ENCODE measurements at places on chromosomes 5 and 9.

DNA sequence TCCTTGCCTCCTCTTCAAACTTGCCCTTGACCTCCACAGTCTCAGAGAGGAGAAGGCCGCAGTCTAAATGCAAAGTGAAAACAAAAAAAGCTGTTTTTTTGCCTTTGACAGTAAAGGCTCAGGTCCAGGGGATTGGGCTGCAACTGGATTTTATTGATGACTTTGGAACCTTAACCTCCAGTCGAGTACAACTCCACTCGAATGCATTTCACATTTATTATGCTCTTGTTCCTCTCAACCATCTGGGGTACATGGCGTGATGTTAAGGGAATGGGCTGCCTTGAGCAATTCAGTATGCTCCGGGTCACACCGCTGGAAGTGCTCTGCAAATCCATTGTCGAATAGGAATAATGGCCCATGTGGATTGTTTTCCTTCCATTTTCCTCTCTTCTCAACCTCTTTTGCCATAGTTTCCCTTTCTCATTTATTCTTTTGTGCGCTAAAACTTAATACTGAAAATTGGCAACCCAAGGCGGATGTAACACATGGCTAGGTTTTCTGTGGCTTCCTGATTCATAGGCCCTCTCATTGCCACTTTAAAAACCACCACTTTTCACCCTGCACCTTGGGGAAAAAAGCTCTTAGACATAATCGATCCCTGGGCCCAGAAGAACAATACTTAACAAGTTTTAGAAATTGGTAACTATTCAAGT, 34.3 kb downstream of the ITK start:
- DNase-seq: no peak

DNA sequence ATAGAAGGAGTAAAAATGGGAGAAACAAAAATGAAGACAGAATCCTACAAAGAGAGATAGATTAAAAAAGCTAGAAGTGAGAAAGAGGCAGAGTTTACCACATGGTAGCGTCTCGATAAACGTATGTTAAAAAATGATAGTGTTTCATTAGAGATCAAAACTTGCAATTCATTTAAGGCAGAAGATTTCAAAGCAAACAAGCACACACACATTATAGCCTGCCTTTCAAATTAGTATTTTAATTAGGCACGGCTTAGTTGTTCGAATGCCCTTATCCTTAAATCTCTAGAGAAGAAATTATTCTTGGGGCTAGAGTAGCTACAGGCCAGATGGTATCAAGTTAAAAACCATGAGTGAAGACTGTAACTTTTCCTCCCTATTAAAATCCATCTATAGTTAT, 6.0 kb downstream of the STOM start:
- no peak for DNase-seq

DNA sequence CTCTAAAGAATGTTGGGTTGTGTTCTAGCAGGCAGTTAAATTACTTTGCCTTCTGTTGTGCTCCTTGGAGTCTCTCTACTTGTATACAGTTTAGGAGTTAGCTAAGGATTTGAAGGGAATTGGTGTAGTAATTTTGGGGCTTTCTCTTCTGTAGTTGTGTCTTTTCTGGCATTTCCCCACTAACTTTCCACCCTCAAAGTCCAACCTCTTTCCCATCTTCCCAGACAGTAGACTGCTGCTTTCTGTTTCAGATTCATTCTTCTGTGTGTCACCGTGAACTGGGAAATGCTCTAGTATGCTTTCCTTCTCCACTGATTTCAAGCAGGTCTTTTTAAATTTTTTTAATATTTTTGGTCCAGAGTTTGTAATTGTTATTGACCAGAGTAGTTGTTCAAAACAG, 4.5 kb upstream of the ANGPTL2 start:
- DNase-seq: no peak

- no peak for DNase-seq
Observed at GRCh38 chr5:133304707-133305216, 252.9 kb downstream of the HSPA4 start.

DNA sequence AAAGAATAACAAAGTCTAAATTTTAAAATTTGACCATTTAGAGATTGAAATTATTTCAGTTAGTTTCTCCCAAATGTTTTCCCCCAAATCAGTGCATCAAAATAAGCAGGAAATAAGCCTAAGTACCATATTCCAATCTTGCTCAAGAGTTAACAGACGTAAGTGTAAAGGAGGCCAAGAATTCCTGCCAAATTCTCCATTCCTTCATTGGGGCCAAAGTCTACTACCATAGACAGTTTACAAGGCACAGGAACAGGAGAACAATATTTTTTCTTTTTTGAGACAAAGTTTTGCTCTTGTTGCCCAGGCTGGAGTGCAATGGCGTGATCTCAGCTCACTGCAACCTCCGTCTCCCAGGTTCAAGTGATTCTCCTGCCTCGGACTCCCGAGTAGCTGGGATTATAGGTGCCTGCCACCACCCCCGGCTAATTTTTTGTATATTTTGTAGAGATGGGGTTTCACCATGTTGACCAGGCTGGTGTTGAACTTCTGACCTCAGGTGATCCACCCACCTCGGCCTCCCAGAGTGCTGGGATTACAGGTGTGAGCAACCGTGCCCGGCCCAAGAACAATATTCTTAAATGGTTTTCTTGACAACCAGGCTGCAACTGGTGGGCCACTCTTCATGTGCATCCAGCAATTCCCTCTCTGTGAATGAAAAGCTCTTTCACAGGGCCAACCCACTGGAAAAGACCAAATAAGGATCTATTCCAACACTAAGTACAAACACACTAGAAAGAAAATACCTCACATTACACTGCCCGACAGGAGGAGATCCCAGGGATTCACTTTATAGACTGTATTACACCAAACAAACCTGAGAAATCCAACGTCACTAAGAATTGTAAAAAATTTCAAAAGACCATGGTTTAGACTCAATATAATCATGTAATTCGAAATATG, 127.7 kb downstream of the MAPKAP1 start:
- DNase-seq: no peak

DNA sequence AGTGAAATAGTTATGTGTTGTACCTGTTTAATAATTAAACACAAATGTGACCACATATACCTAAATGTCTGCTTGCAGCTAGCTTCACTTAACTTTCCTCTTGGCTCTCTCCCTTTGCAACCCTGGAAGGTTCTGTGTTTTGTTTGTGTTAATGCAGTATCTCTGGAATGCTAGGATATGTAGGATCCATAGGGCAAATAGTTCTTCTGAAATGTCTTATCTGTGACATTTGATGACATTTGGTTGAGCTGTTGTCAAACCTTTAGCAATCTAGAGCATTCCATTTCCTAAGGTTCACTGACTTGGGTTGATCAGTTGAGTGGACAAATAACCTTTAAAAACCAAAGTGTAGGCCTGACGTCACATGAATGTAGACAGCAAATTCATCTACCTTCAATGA, 21.8 kb downstream of the CTNNA1 start:
- DNase-seq: no peak

- DNase-seq: no peak
Observed at GRCh38 chr9:129455151-129455995, 165.5 kb downstream of the C9orf50 start.

DNA sequence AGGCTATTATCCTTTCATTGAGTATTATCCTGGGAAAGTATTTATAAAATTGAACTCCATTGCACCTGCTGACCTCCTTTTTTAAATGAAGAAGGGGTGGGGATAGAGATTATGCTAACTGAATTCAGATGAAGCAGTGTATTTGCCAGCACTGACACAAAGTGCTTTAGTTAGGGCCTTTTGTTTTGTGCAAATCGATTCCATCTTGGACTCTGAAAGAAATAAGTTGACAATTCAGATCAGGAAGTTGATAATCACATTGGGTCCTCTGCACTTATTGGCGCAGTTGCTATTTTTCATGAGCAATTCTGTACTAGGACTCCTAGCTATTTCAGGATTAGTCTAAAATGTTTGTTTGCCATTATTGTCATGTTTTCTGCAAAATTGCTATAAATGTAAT, 101.6 kb upstream of the FSD1L start:
- no peak for DNase-seq

DNA sequence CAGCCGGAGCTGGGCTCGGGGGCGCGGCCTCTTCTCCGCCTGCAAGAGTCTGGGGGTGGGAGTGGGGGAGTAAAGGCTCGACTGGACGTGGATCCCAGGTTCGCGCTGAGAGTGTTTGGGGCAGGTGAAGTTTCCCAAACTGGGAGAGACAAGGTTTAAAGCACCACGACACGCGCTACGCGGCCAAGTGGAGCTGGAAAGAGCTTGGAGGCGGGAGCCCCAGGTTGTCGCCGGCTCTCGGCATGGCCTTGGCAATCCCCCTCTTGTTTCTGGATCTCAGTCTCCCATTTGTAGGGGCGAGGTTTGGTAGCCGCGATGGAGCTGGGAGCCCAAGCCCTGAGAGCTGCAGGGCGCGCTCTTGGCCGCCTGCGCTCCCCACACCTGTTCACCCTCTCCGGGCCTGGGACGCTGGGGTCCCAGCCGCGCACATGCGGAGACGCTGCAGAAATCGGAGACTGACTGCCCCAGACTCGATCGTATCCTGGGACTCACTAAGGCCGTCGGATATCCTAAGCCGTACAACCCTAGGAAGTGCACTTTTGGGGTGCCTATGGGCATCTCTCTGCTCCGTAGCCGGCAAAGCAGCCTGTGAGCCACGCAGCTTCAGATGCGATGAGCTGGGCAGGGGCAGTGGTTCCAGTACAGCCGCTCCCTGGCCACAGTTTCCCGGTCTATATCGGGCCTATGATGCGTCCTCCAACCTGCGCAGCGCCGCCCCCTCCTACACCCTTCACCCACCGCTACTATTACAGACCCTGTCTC, 937 bp downstream of the TMOD1 start:
- DNase-seq: no peak

GRCh38 chr9:33210006-33210715, 29.8 kb upstream of the SPINK4 start:
- DNase-seq: no peak

DNA sequence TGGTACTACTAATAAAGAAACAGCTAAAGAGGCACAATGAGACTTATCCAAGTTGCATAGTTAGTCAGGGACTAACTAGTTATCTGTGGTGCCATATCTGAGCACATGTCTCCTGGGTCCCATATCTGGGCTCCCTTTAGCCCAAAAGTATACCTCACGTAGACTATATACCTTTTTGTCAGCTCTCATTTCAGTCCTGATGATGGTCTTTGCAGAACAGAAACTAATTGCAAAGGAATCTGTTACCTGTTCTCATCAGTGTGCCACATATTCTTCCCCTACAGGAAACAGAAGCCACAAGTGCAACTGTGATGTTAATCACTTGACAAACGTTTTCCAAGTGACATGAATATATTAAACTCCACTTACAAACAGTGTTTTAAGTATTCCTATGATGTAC, 395.2 kb downstream of the KIAA0825 start:
- DNase-seq: no peak

DNA sequence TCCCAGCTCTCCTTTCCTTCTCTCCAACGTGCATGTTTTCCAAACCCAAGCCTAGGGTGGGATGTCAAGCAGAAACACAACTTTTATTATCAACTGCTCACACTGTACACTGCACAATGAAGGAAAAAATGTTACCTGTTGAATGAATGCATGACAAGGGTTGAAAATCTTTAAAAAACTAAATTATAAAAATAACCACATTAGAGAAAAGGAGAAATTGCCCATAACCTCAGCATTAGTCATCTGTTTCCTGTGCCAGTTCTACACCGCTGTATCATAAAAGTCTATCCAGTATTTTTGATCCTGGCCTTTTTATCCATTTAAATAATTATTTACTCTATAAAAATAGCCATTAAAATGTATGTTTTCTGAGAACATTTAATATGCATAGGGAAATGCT, 101.1 kb downstream of the APBA1 start:
- DNase-seq: no peak
